ENCODE measurements at places on chromosomes 12 and 14. TPM values are rescaled to one million over a fixed set of nuclear protein-coding genes. Genes with fewer than 3 reads are reported as not detected.

Gene CBLN3
- 1.3 TPM for polyA plus RNA-seq

Gene LRTM2
- polyA plus RNA-seq: not detected

DNA sequence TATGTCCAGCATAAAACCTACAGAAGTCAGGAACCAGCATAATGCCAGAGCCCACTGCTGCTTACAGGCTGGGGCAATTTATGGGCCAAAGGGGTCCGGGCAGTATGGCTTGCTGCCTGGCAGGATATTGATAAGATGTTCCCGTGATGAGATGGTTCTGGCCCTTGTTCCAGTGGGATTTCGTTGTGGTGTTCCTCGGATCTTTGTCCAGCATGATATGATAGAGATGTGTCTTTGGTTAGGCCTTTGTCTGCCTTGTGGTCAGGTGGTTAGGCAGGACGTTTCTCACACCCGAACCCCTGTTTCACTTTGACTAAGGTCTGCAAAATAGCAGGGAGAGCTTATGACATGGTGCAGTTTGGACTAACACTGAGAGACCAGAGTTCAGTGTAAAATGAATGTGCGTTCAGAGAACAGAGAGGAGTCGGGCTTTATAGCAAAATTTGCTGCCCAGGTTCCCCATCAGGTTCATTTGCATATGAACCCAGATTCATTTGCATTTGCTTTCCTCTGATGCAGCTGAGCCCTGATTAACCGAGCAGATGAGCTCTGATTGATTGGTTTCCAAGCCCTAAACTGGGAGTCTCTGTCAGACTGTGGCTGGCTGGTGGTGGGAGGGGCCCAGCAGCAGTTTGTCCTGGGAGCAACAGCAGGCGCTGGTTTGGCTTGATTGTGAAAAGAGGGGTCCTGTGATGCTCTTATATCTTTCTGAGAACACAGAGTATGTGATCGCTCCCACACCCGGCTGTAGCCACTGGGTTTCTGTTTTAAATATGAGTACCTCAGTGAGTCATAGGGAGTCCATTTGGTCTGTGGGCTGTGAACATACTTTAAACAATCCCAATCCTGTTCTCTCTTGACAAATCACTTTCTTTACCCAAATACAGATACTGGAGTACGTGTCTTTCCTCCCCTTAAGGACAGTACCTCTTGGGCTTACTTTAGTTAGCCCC is 156.3 kb upstream of the PZP start:
- no peak for DNase-seq

Gene KMT2D
- 43.1 TPM for polyA plus RNA-seq

DNA sequence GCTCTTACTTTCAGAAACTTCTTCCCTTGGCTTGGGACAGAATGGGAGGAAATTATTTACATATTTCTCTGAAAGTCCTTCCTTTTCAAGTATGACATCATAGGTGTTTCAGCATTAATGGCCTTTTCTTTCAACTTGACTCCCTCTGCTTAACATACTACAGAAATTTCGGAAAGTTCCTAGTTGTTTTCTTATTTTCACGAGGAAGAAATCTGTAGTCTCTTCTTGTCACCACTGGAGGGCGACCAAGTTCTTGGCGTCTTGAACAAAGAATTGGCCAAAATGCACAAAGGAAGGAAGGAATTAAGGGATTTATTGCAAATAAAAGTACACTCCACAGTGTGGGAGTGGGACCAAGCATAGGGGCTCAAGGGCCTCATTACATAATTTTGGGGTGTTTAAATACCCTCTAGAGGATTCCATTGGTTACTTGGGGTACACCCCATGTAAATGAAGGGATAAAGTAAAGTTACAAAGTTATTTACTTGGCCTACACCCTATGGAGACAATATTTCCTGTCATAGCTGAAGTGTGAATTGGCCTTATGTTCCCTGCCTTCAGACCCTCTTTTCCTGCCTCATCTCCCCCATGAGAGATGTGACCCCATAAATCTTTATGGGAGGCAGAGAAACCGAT is 70.4 kb downstream of the RPL10L start:
- DNase-seq: no peak

GRCh38 chr14:65421201-65421981 is 8.9 kb downstream of the FUT8 start:
- no peak for DNase-seq

GRCh38 chr12:51911307-51911706 is 4.0 kb downstream of the ACVRL1 start:
- DNase-seq: no peak

Gene SYT10
- polyA plus RNA-seq: 0.02 TPM

DNA sequence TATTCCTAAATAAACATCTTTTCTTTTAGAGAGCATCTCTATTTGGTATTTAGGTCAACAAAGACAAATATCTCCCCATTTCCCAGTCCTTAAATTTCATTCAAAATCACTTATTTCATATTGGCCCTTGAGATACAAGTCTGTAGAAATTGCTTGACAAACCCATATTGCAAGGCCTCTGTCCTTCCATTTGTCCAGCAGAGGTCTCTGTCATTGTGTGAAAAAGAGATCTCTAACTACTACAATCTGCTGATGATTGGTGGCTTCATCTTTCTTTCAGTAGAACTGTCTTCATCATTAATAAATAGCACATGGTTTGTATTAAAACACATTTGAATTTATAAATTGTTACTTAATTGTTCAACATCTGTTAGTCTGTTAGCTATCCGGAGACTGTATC is 252.6 kb downstream of the ACSS3 start:
- no peak for DNase-seq

- no peak for DNase-seq
These were observed 29.2 kb upstream of the BMAL2 start for GRCh38 chr12:27303139-27304111.

- no peak for DNase-seq
These were observed 29.6 kb downstream of the NUDT4 start for GRCh38 chr12:93407054-93407962.

DNA sequence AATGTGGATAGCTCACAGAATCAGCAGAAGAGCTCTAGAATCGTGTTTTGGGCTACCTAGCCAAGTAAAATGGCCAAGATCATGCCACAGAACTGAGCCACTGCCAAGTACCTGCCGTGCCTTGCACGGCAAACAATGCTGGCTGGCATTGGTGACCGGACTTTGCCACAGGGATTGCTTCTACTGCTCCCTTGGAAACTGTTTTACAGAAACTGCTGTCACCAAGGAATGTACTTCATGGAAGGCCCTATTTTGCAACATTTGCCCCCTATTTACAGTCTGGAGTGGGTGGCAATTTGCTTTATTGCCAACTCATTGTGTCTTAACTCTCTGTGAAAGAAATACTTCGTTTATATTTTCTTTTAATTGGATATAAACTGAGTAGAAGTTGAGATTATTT is 49.0 kb downstream of the BORCS5 start:
- no peak for DNase-seq

Gene CD27
- 0.27 TPM for polyA plus RNA-seq

DNA sequence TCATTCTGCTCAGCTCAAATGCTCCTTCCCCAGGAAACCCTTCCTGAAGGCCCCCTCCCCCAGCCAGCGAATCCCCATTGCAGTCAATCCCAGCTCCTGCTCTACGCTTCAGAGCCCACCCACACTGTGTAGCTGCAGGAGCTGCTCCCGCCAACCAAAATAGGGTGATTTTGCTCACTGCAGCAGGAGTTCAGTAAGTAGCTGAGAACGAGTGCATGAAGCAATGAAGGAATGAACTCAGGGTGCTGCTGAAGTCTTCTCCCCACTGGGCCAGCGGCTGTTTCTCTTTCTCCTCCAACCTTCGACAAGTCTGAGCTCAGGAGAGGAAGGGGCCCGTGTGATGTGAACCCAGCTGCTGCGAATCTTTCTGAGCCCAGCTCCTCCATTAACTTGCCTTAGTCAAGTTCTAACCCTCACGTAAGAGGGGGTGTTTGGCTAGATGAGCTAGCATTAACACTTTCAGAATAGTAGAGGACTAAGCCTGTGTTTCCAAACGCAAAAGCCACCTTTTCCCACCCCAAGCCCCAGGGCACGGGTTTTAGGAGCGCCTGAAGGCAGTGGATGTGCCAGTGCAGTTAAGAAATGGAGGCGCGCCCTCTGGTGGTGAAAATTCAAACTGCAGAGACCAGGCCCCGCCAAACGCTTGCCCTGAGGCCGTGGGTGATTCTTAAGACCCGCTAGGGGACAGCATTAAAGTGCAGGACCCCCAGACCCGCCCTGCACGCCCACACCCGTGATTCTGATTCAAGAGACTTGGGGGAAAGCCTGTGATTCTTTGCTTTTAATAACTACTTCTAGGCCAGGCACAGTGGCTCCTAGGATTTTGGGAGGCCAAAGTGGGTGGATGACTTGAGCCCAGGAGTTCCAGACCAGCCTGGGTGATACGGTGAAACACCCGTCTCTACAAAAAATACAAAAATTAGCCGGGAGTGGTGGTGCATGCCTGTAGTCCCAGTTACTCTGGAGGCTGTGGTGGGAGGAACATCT is 11.9 kb upstream of the SERPINA4 start:
- DNase-seq: peak; percentile 55

Gene NOVA1
- polyA plus RNA-seq: 3.5 TPM

GRCh38 chr12:14892726-14893505 is 7.3 kb upstream of the MGP start:
- DNase-seq: peak; percentile 58

DNA sequence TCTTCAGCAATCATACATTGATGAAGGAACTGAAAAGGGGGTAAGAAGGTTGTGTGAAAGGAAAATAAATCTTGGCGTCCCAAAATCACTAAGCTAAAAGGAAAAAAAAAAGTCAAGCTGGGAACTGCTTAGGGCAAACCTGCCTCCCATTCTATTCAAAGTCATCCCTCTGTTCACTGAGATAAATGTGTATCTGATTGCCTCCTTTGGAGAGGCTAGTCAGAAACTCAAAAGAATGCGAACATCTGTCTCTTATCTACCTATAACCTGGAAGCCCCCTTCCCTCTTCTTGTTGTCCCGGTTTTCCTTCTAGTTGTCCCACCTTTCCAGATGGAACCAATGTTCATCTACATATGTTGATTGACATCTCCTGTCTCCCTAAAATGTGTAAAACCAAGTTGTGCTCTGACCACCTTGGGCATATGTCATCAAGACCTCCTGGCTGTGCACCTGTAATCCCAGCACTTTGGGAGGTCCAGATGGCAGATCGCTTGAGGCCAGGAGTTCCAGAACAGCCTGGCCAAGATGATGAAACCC is 53.1 kb downstream of the RESF1 start:
- DNase-seq: no peak

GRCh38 chr14:67581643-67582042 is 18.4 kb downstream of the PIGH start:
- no peak for DNase-seq

DNA sequence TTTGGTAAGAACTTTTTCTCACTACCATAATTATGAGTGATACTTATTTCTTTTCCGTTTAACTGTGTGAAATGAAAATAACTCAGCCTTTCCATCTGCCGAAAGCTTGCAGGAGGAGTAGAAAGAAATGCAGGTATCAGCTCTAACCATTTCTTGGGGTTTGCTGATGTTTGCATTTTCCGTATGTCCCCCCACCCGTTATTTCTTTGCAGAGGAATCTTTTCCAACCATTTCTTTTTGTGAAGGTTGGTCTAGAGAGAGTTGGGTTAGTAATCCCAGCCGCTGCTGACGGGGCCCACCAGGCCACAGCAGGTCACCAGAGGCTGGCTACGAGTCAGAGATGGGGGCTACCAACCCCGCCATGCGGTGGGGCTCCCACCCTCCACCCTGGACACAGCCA is 7.0 kb upstream of the PIWIL1 start:
- no peak for DNase-seq

DNA sequence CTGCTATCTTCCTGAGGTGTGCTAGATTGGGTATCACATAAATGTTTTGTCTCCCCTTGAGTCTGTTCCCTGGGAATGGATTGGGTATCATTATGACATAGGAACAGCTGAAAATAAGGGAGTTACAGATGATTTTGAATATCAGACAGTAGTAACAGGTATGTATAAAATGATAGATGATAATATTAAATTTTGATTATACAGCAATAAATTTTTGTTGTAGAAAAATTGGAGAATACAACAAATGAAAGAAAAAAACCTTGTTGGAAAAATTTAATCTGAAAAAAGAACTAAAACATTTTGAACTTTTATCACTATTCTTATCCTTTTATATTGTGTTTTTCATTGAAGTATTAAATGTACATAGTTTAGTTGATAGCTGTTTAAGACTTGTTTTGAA is 43.2 kb downstream of the FBXO34 start:
- DNase-seq: no peak

GRCh38 chr12:113048716-113049127 is 7.8 kb upstream of the DTX1 start:
- peak; percentile 70 for DNase-seq

DNA sequence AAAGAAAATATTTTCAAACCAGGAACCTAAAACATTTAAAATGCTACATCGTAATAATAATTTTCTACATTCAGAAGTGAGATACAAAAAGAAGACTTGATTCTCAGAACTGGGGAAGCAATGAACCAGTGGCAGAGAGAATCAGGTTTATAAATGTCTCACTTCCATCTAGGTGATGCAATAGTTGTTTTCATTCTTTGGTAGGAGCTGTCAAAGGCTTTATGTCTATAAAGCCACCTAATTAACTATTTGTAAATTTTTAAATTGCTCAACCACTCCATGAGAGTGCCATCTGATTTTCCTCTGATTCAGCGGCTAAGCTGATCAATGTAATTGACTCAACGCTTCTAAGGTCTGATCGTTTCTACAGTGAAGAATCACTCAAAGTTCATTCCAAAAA is 66.1 kb downstream of the ARMH4 start:
- DNase-seq: no peak

Gene RAD51B
- 0.88 TPM for polyA plus RNA-seq

GRCh38 chr12:26044592-26044991 is 80.2 kb downstream of the BHLHE41 start:
- no peak for DNase-seq

- no peak for DNase-seq
These were observed 127.6 kb upstream of the AMIGO2 start for GRCh38 chr12:47207340-47207717.

Gene MYRFL
- polyA plus RNA-seq: 0.05 TPM

DNA sequence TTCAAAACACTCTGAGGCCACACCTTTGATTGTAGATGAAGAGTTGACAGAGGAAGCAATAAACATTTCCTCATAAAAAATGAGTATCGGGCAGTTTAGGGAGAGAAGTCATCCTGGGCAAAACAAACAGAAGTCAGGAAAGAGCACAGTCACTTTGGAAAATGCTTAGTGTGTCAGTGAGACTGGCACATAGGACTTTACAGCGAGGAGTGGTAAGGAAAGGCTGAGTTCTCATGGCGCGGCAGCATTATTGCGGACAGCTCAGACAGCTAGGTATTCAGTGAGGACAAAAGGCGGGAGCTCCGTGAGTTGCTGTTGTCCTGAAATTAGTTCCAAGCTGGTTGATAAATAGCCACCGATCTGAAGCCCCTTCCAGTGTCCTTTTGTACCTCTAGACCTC is 229.9 kb downstream of the SNAPC1 start:
- DNase-seq: no peak

GRCh38 chr12:19970821-19971220 is 397.5 kb upstream of the PDE3A start:
- no peak for DNase-seq

- DNase-seq: no peak
These were observed 25.3 kb downstream of the PLEKHG3 start for GRCh38 chr14:64729386-64730060.
